ENCODE measurements at places on chromosomes 3 and 15.

GRCh38 chr3:184537885-184538665 is 23.5 kb upstream of the EPHB3 start:
- DNase-seq, result no peak

- no peak for DNase-seq
Observed at GRCh38 chr3:157063469-157063868, 96.5 kb downstream of the CCNL1 start.

DNA sequence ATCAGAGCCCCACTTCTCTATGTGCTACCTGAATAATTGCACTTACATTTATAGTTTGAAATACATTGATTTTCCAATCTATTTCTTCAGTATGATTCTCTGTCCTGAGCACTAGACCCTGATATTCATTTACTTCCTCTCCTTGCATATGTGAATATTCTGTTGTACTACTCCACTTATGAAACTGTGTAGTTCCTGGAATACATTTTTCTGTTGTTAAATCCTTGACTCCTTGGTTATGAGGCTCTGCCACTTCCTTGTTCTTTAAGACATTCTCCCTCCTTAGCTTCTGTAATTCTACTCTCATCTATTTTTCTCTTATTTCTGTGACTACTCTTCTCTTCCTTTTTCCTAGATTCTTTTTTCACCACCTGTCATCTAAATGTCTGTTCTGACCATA is 12.9 kb upstream of the MGA start:
- no peak for DNase-seq

DNA sequence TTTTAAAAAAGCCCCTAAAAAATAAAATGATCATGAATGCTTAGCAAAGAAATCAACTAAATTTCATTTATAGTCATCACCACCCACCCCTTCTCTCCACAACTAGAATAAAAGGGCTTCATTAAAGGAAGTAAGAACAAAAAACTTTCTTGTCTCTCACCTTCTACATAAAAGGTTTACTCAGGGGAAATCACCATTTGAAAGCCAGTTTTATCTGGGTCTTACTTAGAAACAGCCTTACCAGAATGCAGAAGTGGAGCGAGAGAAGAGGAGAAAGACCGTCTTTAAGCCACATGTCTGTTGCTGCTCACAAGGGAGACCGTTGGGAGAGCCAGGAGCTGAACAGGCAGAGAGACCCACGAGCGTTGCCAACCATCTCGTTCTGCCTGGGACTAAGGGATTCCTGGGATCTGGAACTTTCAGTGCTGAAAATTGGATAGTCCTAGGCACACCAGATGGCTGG is 350.1 kb upstream of the PROK2 start:
- DNase-seq, result peak; percentile 9

DNA sequence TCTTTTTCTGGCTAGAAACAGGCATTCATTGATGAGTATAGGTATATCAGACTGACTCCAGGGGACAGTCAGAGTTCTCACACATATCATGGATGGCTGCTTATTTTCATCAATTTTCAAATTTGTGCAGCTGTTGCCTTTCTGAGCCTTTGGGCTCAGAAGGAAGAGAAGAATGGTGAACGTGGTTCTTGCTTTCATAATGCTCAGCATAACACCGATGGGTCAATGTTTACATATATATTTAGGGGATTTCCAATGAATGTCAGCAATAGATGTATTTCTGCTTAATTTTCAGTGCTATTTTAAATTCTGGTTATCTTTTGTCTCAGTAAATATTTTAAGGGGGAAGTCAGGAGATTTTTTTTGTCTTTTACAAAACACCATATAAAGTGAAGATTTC is 581.4 kb upstream of the DPPA4 start:
- no peak for DNase-seq

DNA sequence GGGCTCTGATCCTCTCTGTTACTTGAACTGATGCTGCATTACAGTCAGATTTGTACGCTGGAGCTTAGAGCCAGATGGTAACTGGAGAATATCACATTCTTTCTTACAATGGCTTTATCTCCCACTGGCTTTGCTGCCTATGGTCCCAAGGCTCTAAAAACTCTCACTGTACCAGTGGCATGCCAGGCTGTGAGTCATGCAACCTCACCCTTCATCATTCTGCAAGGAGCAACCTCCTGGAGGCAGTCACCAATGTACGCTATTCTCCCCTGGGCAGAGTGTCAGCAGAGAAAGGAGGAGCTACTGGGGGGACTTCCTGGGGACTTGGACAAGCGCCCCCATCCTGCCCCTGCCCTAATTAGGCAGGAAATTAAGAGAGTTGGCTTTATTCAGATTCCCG is 97.9 kb upstream of the EIF1B start:
- no peak for DNase-seq

All from stimulated activated naive CD8-positive, alpha-beta T cell treated with anti-CD3 and anti-CD28 coated beads, Interleukin-15, Interleukin-2, amounts not matched to agents 100 U/mL and 50 U/mL, for 24 hours (primary cell).